ENCODE measurements at places on chromosomes 6 and 20.

GRCh38 chr6:83378621-83379388 lies 52.0 kb downstream of the ME1 start:
- DNase-seq, result no peak

DNA sequence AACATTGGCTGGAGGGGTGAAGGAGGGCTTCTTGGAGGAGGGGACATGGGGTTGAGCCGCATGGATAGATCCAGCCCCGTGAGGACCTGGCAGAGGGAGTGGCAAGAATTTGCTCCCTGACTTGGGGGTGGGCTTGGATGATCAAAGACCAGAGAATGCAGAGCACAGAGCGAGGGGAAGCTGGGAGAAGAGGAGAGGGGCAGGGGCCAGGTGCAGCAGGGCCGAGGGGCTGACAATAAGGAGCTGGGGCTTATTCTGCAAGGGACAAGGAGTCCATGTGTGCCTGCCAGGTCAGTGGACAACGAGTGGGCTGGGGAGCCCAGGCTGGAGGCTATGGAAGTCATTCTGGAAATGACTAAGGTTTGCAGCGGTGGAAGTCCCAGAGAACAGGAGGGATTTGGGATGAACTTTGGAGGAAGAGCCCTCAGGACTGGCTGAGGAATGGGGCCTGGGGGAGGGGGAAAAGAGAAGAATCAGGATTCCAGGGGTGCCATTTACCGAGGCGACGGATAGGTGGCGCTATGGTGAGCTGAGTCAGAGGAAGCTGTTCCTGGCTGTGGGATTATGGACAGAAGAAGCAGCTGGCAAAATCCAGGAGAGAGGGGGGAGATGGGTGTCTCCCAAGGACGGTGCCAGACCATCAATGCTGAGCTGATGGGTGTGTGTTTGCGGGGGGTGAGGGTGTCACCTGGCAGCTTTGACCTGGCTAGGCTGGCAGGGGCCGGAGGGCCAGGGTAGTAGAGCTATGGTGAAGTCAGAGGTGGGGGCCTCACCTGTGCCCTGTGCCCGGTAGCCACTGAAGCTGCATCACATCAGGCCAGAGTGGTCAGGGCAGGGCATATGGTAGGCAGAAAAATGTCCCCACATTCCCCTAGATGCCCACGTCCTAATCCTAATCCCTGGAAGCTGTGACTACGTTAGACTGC lies 7.8 kb downstream of the KCNG1 start:
- no peak for DNase-seq

GRCh38 chr20:58550275-58551059 lies 35.3 kb upstream of the APCDD1L start:
- no peak for DNase-seq

DNA sequence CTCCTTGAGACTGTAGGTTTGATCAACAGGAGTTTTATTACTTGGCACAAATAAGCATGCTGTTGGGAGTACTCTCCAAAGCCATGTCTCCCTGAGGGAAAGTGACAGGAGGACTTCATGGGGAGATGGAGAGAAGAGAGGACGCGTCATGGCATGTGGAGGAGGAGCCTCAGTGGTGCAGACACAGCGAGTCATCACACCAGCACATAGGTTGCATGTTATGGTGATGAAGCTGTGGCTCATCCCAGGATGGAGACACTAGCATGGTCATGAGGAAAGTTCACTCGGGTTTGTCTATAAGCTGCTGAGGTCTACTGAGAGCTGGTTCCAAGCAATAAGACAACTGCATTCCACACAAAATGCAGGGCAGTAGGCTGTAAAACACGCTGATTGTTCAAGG lies 13.2 kb upstream of the SSTR4 start:
- DNase-seq, result no peak

- DNase-seq, result no peak
Observed at GRCh38 chr6:80938131-80938530, 814.4 kb downstream of the TENT5A start.

DNA sequence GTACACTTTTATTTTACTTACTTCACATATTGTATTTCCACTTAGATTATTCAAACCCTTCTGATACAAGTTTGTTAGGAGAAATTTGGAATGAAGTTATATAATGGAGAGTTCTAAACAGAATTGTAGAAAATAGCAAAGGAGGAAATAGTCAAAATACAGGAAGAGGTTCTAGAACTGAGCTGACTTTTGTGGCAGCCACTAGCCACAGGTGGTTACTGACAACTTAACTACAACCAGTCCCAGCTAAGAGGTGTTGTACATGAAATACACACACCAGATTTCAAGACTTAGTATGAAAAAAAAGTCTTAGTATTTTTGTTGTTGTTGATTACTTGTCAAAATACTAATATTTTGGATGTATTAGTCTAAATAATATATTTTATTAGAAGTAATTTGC lies 727.4 kb upstream of the CITED2 start:
- DNase-seq, result no peak

- no peak for DNase-seq
Observed at GRCh38 chr6:37324131-37325033, 29.4 kb upstream of the RNF8 start.

DNA sequence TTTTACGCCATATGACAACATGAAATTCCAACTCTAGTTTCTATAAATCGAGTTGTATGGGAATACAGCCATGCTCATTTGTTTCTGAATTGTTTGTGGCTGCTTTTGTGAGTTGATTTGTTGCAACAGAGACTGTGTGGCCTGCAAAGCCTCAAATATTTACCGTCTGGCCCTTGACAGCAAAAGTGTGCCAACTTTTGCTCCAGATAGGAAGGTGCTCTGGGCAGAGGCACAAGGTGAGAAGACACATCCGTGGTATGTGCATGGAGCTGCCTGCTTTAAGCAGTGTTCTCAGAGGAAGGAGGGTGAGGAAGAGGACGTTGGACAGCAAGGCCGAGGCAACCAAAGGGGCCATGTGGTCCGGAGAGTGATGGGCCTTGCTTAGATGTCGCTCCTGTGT lies 57.4 kb downstream of the IYD start:
- no peak for DNase-seq

- DNase-seq, result no peak
Observed at GRCh38 chr20:47747669-47748031, 37.6 kb downstream of the SULF2 start.

- no peak for DNase-seq
Observed at GRCh38 chr6:130535242-130535641, 169.4 kb downstream of the TMEM200A start.

- DNase-seq, result no peak
Observed at GRCh38 chr6:140779341-140779740, 1353.4 kb upstream of the GJE1 start.

- DNase-seq, result no peak
Observed at GRCh38 chr20:63142933-63143332, 73.0 kb downstream of the YTHDF1 start.

DNA sequence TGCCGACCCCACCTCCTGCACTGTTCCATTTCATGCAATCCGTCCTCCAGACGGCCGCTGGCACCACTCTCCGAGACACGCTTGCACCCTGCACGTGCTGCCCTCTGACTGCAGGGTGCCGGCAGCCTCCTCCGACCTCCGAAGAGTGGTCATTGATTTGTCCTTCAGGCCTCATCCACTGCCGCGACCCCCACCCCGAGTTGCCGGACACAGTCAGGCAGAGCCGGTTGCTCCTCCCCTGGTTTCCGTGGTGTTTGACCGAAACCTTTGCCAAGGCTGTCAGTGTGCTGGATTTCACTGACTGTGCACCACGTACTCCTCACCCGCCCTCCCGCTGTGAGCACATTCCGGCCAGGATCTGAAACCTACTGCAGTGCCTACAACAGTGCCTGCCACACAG lies 156.4 kb upstream of the PDE10A start:
- DNase-seq, result no peak

- DNase-seq, result no peak
Observed at GRCh38 chr6:160519133-160519532, 144.9 kb downstream of the LPA start.

- no peak for DNase-seq
Observed at GRCh38 chr6:166278579-166279392, 29.4 kb downstream of the PRR18 start.

GRCh38 chr6:142238881-142239280 lies 62.9 kb upstream of the ADGRG6 start:
- DNase-seq, result no peak

- no peak for DNase-seq
Observed at GRCh38 chr20:63159826-63160640, 55.9 kb downstream of the YTHDF1 start.

DNA sequence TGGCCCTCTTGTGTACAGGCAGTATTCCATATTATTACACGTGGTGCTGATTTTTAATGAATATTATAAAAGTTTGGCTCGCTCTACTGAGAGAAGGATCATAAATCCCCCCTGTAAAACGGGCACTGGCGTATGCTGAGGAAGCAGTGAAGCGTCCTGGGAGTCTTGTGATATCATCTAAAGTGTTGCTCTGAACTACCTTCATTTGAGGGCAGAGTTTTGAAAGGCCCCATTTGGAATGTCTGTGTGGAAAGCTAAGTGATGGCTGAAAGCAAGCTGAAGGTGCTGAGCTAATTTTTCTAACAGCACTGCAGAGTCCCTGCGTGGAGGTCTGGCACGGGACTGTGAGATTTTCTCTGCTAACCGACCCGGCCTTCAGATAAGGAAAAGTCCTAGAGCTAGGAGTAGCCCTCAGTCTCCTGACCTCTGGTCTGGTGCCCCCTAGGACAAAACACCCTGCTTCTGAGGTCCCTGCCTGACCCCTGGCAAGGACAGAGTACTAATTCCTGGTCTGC lies 1.3 kb upstream of the BACH2 start:
- no peak for DNase-seq
